IPS DF 6.9 (cell line): ENCODE measurements at places on chromosomes 3 and 15.

DNA sequence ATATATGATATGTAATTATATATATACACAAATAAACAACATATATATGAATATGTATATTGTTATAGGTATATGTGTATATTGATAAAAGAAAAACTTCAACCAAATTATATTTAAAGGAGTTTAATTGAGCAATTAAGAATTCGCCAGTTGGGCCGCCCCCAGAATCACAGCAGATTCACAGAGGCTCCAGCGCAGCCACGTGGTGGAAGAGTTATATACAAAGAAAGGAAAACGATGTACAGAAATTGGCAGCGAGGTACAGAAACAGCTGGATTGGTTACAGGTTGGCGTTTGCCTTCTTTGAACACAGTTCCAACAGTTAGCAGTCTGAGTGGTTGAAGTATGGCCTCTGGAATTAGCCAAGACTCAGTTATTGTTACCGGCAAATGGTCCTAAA lies 137.3 kb upstream of the SLC24A5 start:
- no peaks in the 10 kb centered on the region for H3K4me1 ChIP-seq
- no peak for DNase-seq
- H3K27me3 ChIP-seq = no peaks in the 10 kb centered on the region
- H3K27ac ChIP-seq = no peak overlapping the region
- H3K36me3 ChIP-seq = no peaks in the 10 kb centered on the region

DNA sequence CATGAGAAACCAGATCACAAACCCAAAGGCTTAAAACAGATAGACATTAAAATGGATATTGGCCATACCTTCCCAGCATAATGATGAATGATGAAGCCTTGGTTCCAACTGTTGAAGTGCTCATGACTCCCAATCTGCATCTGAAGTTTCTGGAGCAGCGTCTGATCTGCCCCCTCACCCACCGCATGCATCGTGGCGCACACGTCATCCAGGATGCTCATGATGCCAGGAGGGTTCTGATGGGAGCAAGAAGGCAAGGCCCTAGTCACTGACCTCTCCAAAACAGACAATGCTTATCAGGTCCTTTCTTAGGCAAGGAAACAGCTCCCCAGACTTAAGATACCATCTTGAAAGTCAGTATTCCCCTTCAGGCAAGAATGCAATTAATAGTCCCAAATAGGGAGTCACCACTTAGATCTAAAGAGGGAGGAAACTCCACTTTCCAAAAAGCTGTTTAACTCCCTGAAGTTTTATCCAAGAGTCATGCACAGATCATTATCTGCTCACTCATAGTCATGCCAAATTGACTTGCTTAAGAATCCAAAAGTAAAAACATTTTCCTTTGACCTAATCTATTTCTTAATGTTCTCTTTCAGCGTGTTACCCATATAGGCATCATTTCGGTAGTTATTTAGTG lies 2.1 kb downstream of the LDHAL6B start:
- H3K27ac ChIP-seq = no peak overlapping the region
- H3K4me1 ChIP-seq = no peaks in the 10 kb centered on the region
- H3K4me3 ChIP-seq = no peak overlapping the region
- H3K36me3 ChIP-seq = peaks cover 4% of the 10 kb centered on the region; the same call in 1 of the 2 replicates
- no peaks in the 10 kb centered on the region for H3K27me3 ChIP-seq
- no peak for DNase-seq

GRCh38 chr3:37957539-37957936 lies 33.0 kb upstream of the VILL start:
- no peak for DNase-seq
- peaks cover 2% of the 10 kb centered on the region; the same call in 1 of the 2 replicates for H3K4me1 ChIP-seq
- no peak overlapping the region for H3K4me3 ChIP-seq
- H3K36me3 ChIP-seq = no peaks in the 10 kb centered on the region
- no peak overlapping the region for H3K27ac ChIP-seq
- no peaks in the 10 kb centered on the region for H3K27me3 ChIP-seq

DNA sequence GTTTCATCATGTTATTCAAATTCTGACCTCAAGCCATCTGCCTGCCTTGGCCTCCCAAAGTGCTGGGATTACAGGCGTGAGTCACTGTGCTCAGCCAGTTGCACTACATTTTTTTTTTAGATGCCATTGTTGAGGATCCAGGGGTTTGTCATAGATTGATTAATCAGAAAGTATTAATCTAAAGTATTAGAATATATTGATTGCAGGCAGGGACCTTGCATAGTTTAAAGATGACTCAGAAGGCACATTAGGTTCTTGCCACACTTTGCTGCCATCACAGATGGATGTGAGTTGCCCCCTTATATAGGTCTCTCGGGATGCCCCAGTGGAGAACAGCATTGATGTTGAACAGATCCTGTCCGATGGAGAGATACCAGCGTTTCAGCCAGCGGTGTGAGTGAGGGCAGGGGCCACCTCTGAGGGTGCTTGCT lies 41.1 kb downstream of the IGF1R start:
- no peak overlapping the region for H3K4me3 ChIP-seq
- H3K36me3 ChIP-seq = no peaks in the 10 kb centered on the region
- H3K27me3 ChIP-seq = no peaks in the 10 kb centered on the region
- peaks cover 22% of the 10 kb centered on the region for H3K4me1 ChIP-seq
- no peak overlapping the region for H3K27ac ChIP-seq
- DNase-seq = no peak

- DNase-seq = no peak
- no peak overlapping the region for H3K27ac ChIP-seq
- H3K4me3 ChIP-seq = no peak overlapping the region
- H3K27me3 ChIP-seq = no peaks in the 10 kb centered on the region
- H3K36me3 ChIP-seq = no peaks in the 10 kb centered on the region
These were observed 17.5 kb downstream of the IL1RAP start for GRCh38 chr3:190531406-190531805.

DNA sequence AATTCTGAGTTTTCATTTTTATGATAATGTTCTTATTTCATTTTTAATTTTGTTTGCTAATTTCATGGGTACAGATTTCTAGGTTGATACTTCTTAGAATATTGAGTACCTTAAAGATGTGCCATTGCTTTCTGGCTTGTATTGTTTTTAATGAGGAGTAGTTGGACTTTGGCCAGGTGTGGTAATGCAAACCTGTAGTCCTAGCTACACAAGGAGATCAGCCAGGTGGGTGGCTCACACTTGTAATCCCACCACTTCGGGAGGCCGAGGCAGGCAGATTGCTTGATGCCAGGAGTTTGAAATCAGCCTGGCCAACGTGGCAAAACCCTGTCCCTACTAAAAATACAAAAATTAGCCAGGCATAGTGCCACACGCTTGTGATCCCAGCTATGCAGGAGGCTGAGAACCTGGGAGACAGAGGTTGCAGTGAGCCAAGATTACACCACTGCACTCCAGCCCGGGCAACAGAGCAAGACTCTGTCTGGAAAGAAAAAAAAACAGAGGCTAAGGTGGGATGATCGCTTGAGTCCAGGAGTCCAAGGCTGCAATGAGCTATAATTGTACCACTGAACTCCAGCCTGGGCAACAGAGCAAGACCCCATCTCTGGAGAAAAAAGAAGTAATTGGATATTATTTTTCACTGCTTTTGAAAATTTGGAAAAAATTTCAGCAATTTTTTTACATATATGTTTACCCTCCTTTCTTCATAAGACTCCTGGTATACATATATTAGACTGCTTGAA lies 198.0 kb downstream of the ALCAM start:
- H3K4me3 ChIP-seq = no peak overlapping the region
- H3K4me1 ChIP-seq = no peaks in the 10 kb centered on the region
- no peak overlapping the region for H3K27ac ChIP-seq
- no peaks in the 10 kb centered on the region for H3K27me3 ChIP-seq

DNA sequence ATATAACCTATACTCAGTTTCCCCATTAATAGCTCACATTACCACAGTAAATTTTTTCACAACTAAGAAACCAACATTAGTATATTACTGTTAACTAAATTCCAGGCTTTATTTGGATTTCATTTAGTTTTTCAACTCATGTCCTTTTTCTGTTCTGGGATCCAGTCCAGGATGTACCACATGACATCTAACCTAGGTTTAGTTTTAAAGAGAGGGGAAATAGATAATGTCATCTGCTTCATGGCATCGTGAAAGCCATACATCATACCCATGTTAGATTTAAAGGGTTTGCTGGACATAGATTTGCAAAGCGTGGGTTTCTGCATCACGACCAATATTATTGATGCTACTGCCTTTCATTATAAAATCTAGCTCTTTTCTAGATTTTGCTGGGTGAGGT lies 33.2 kb upstream of the RPP14 start:
- no peak for DNase-seq
- H3K27me3 ChIP-seq = no peaks in the 10 kb centered on the region
- H3K4me3 ChIP-seq = no peak overlapping the region
- H3K4me1 ChIP-seq = no peaks in the 10 kb centered on the region

GRCh38 chr3:16404349-16404895 lies 109.1 kb downstream of the RFTN1 start:
- peaks cover 2% of the 10 kb centered on the region; the same call in 1 of the 2 replicates for H3K4me1 ChIP-seq
- no peaks in the 10 kb centered on the region for H3K36me3 ChIP-seq
- H3K27me3 ChIP-seq = no peaks in the 10 kb centered on the region
- DNase-seq = no peak
- H3K4me3 ChIP-seq = no peak overlapping the region

GRCh38 chr3:120198305-120198878 lies 86.6 kb downstream of the GPR156 start:
- H3K4me1 ChIP-seq = no peaks in the 10 kb centered on the region; the same call in 1 of the 2 replicates
- H3K36me3 ChIP-seq = no peaks in the 10 kb centered on the region
- H3K27ac ChIP-seq = no peak overlapping the region
- no peak for DNase-seq

GRCh38 chr3:141255846-141256261 lies 24.2 kb downstream of the PXYLP1 start:
- H3K4me3 ChIP-seq = no peak overlapping the region
- H3K36me3 ChIP-seq = no peaks in the 10 kb centered on the region
- H3K27ac ChIP-seq = no peak overlapping the region
- no peak for DNase-seq

- no peaks in the 10 kb centered on the region for H3K27me3 ChIP-seq
- no peaks in the 10 kb centered on the region for H3K4me1 ChIP-seq
- H3K27ac ChIP-seq = no peak overlapping the region
- no peaks in the 10 kb centered on the region for H3K36me3 ChIP-seq
- DNase-seq = no peak
These were observed 98.8 kb downstream of the ARPP21 start for GRCh38 chr3:35737934-35738706.

DNA sequence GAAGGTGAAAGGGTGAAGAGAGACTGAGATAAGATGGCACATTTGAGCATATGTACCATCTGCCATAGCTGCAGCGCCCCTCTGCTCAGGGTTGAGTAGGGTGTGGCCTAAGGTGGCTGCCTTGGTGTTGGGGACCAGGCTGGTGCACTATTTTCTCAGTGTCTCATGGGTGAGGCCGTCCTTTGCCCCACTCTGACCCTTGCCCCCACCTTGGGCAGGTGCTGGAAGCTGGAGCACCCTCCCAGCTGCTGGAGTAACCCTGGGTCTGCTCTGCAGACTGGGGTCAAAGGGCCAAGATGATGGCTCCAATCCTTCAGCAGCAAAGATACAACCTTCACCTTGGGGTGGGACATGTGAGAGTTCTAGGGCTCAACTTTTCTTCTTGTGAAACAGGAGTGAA lies 69.2 kb downstream of the DAPK2 start:
- H3K36me3 ChIP-seq = no peaks in the 10 kb centered on the region
- no peak overlapping the region for H3K4me3 ChIP-seq
- no peak for DNase-seq
- no peak overlapping the region for H3K27ac ChIP-seq
- H3K27me3 ChIP-seq = no peaks in the 10 kb centered on the region

GRCh38 chr3:193910886-193911738 lies 224.8 kb upstream of the HES1 start:
- H3K27ac ChIP-seq = no peak overlapping the region
- H3K4me1 ChIP-seq = peaks cover 3% of the 10 kb centered on the region; the same call in 1 of the 2 replicates
- H3K27me3 ChIP-seq = no peaks in the 10 kb centered on the region
- DNase-seq = no peak

DNA sequence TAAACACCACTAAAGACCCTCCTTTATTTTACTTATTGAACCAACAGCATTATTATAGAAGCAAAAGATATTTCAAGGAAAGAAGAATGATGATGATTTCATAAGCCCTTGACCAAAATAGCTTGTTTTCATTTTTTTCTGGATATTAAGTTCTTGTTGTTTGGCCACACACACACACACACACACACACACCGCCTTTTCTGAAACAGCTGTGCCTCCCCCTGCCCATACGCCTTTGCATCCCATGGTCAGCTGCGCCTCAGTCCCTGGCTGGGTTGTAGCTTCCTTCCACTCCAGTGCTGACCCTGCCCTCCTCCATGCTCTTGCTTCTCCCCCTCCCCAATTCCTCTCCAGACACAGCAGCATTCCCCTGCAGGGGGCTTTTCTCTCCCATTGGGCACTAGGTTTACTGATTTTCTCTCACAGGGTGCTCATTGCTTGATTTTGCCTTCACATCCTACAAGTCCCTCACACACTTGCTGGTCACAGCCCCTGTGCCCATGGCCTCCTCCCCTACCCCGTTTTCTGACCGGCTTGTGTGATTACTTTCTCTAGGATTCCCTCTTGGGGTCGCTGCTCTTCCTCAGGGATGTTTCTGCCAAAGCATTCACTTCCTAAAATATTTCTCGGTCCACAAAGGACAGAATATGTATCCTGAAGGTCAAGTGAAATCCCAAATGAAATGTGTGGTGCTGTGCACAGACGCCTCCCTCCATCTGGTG lies 18.4 kb downstream of the MESP1 start:
- no peak for DNase-seq
- H3K27ac ChIP-seq = no peak overlapping the region
- no peaks in the 10 kb centered on the region for H3K27me3 ChIP-seq
- no peaks in the 10 kb centered on the region for H3K36me3 ChIP-seq
- no peak overlapping the region for H3K4me3 ChIP-seq
- H3K4me1 ChIP-seq = no peaks in the 10 kb centered on the region

DNA sequence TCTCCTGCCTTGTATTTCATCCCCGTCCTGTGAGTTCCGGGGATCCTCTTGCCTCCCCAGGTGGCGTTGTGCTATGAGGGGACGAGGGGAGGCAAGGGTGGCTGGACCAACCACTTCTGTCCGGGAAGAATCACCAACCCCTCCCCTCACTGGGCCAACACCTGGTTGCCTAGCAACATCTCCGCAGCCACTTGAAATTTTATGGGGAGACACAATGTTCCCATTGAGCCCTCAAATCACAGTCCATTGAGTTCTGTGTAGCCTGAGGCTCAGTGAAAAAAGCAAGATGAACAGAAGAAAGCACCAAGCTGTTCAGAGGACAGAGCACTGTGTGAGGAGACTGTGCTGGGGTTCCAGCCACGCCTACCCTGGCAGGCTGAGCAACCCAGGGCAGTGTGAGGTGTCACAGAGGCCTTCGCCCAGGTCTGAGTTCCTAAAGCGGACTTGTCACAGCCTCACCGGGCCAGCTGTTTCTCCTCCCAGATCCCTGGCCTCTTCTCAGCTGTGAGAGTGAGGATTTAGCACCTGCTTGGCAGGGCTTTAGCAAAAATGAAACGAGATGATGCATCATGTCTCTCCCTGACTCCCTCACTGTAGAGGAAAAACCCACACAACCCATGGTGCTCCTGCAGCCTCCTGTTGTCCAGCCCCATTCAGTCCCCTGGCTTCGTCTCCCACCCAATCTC lies 76.8 kb downstream of the ATP2B2 start:
- H3K27ac ChIP-seq = no peak overlapping the region
- no peak overlapping the region for H3K4me3 ChIP-seq
- DNase-seq = no peak
- H3K4me1 ChIP-seq = no peaks in the 10 kb centered on the region
- no peaks in the 10 kb centered on the region for H3K36me3 ChIP-seq
